ENCODE measurements at places on chromosomes 12 and 14.

DNA sequence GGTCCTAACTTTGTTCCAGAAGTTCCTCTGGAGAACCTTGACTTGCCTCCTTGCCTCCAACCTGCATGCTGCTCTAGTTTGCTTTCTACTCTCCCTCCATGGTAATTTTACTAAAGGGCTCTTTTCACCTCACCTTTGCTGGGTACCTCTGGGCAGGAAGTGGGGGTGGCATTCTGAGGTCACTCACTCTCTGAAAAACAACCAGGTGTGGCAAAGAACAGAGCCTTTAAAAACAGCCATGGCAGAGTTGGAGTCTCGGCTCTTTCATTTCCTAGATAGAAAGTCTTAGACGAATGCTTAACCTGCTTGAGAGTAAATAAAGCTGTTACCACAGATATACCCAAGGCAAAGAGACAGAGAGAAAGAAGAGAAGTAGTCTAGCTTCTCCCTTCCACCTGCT, 827.9 kb downstream of the BCL11B start:
- peak; percentile 46 for DNase-seq

GRCh38 chr14:50826681-50827080, 4.3 kb downstream of the NIN start:
- DNase-seq: no peak

DNA sequence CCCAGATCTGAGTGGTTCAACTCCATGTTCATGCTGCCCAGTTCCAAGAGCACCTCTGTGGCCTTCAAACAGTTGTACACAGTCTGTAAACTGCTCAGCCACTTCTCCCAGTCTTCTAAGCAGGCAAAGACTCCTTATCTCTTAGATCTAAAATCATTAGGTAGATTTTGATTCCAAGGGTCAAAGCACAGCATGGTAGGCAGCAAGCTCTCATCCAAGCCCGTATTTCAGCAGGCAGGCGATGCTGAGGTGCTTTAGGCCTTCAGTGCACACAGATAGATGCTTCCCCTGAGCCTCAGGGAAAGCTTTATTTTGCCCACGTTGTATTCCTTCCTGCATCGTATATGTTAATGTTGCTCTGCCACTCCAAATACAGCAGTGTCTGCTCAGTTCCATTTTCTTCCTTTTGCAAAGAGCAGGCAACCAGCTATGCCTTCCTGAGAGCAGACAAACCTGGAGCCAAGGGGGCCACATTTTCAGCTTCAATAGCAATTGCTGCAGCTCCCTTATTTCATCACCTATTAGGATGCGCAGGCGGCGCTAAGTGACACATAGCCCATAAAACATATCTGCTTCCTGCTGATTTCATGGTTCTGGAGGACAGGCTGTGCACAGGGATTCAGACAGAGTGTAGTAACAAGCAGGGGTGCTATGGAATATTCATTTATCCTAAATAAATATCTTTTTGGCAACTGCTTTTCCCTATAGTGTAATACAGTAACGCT, 67.5 kb downstream of the ETV6 start:
- no peak for DNase-seq

DNA sequence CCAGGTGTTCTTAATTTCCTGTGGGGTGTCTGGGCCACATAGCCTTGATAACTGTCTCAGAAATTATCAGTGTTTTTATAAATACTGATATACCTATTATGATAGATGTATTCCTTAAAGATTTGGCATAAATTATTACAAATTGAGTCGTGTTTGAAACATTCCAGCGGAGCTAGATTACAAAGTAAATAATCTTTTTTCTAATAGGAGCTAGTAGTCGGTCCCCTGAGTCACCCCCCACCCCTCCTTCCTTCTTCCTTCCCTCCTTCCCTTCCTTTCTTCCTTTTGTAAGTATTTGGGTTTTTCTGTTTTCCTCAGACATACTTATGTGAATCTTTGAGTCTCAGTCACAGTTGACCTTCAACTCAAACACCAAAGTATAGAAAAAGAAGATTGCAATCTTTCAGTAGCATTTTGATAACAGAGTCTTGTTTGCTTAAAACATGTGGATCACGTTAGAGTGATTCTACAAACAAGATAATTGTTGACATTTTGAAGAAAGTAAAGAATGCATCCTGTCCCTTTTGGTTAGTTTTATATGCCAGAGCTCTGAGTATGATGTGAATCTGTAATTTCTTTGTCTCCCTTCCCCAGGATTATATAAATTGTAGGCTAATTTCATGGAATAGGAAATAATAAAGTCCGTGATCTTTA, 264.0 kb downstream of the FUT8 start:
- no peak for DNase-seq

DNA sequence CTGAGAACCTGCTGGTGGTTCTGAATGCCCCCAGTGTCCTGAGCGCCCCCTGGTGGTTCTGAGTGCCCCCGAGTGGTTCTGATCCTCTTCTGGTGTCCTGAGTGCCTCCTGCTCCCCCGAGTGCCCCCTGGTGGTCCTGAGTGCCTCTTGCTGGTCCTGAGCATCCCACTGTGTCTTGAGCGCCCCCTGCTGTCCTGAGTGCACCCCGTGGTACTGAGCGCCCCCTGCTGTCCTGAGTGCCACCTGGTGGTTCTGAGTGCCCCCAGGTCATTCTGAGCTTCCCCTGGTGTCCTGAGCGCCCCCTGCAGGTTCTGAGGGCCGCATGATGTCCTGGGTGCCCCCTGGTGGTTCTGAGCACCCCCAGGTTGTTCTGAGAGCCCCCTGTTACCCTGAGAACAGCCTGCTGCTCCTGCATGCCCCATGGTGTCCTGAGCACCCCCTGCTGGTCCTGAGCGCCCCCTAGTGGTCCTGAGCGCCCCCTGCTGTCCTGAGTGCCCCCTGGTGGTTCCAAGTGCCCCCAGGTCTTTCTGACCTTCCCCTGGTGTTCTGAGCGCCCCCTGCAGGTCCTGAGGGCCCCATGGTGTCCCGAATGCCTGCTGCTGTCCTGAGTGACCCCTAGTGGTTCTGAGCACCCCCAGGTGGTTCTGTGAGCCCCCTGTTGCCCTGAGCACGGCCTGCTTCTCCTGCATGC, 1165.4 kb downstream of the TMEM121 start:
- peak; percentile 44 for DNase-seq

DNA sequence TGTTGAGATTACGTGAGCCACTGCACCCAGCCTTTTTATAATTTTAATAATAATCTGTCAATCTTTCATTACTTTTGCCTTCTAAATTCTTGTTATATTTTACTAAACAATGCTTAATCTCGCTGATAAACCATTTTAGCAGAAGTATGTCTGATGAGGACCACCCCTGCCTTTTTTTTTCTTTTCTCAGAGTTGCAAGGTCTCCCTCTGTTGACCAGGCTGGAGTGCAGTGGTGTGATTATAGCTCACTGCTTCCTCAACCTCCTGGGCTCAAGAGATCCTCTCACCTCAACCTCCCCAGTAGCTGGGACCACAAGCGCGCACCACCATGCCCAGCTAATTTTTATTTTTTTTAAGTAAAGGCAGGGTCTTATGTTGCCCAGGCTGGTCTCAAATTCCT, 118.6 kb upstream of the DNM1L start:
- DNase-seq: no peak

- DNase-seq: peak; percentile 39
Observed at GRCh38 chr12:64385019-64385418, 5.5 kb downstream of the C12orf56 start.

- no peak for DNase-seq
Observed at GRCh38 chr12:94892544-94893267, 110.8 kb downstream of the NDUFA12 start.

DNA sequence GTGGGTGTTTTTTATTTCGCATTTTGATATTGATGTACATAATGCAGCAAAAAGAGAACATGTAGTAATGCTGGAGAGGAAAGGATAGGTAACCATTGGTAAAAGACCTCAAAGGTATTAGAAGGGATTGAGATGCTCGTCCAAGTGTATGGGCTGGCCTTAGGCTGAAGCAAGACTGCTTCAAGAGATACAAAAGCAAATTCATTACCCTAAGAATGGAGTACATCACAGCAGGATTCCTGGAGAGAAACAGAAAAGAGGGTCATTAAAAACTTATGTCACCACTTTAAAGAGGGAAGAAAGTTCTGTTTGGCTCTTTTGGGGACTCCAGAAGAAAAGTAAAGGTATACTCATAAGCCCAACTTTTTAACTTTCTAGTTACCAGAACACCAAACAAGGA, 420.5 kb downstream of the ZFP36L1 start:
- no peak for DNase-seq

DNA sequence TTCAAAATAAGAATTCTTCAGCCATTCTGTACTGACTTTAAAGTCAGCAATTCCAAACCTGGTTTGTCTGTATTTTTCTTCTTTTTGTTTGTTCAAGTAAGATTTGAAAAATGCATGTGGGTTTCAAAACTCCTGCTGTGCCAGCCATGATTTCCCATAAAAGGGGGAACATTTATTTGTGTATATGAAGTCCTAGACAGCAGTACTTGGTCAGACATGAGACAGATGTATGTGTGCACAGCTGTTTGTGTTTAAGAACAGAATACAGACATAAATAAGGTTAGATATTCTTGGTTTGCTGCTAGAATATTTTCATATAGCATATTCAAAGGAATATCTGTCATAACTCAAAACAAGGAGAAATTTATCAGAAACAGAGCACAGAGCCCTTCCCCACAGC, 236.0 kb downstream of the ADAMTS20 start:
- no peak for DNase-seq

DNA sequence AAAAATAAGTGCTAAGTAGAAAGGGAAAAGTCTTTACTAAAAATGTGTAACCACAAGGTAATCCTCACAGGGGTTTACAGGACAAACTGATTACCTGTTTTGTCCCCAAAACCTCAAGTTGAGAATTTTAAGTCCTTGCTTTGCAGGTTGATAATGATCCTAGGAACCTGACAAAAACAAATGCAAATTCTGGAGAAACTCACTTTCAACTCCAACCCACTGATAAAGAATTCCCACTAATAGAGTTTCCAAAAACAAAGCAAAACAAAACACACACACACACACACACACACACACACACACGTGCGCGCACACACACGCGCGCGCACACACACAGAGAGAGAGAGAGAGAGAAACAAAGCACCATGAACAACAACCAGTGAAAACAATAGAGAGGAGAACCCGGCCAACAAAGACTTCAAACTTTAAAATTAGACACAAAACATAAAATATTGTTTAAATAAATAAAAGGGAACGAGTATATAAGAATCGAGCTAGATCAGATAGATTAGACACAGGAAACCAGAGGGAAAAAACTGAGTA, 187.0 kb upstream of the FOXN3 start:
- DNase-seq: no peak

GRCh38 chr12:48861111-48861510, 4.6 kb downstream of the RND1 start:
- DNase-seq: no peak

GRCh38 chr12:43638806-43639205, 86.8 kb upstream of the ADAMTS20 start:
- no peak for DNase-seq

DNA sequence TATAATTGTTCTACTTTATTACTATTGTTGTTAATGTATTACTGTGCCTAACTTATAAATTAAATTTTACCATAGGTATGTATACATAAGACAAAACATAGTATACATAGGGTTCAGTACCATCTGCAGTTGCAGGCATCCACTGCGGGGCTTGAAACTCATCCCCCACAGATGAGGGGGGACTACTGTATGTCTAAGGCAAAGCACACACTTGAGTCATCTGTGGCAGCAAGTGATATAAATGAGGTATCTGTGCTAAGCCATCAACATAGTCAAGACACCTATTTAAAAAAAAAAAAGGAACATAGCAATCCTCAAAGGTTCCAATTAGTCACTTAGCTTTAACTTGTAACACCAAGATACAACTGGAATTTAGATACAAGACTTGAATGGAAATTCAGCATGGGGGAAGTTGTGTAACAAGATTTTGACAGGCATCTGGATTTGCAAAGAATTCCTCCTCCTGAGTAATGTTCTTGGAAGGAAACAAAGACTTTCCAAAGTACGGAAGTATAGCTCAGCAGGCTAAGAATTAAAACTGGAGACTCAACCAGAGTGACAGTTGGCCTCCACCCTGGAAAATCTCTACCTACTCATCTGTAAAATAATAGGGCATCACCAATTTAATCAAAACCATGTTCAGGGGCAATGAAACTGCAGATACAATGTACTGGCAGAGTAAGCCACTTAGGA, 14.9 kb downstream of the DCAF5 start:
- no peak for DNase-seq

GRCh38 chr12:52524898-52525591, 4.9 kb upstream of the KRT5 start:
- DNase-seq: no peak

GRCh38 chr14:41016213-41016612, 590.5 kb upstream of the LRFN5 start:
- no peak for DNase-seq

GRCh38 chr12:52082026-52082668, 2.6 kb downstream of the SMIM41 start:
- DNase-seq: no peak

GRCh38 chr12:73991138-73991537, 546.5 kb upstream of the ATXN7L3B start:
- no peak for DNase-seq

- no peak for DNase-seq
Observed at GRCh38 chr14:56135001-56135400, 16.8 kb downstream of the PELI2 start.

GRCh38 chr14:90545382-90545781, 148.6 kb downstream of the CALM1 start:
- no peak for DNase-seq

- DNase-seq: no peak
Observed at GRCh38 chr12:30928356-30929244, 2.1 kb downstream of the TSPAN11 start.

DNA sequence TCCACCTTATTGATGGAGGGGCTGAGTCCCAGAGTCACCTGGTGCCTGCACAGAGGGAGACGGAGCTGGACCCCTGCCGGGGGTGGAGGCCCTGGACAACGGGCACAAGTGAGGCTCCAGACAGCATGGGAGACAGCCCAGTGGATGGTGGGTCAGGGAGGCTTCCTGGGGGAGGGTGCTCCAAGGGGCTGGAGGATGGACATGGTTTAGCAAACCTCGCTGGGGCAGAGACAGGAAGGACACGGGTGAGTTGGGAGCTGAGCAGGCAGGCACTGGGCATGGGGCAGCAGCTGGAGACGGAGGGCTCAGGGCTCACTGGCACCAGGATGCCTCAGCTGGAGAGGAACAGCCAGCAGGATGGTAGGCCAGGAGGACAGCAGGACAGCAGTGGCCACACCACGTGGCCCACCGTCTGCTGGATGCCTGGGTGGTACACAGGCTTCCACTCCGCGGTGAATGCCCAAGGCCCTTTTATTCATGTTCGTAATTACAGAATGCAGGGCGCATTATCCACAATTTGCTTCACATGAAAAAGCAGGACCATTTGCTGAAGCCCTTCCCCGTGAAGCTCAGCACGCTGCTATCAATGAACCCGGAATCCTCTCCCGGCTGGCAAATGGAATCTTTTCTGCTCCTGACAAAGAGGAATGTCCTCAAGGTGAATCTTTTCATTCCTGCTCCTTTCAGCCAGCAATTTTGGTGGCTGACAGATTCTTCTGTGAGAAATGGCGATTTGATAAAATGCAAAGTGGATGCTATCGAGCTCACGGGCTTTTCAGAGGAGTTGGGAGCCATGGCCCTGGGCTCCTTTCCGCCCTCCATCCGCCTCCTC, 138.1 kb upstream of the C14orf180 start:
- DNase-seq: no peak

- DNase-seq: no peak
Observed at GRCh38 chr12:119694111-119694510, 26.2 kb downstream of the PRKAB1 start.

GRCh38 chr12:44174053-44174452, 338.2 kb downstream of the TMEM117 start:
- no peak for DNase-seq

- no peak for DNase-seq
Observed at GRCh38 chr14:33070475-33070874, 131.8 kb downstream of the NPAS3 start.
